ENCODE measurements at places on chromosomes 11 and 22.

DNA sequence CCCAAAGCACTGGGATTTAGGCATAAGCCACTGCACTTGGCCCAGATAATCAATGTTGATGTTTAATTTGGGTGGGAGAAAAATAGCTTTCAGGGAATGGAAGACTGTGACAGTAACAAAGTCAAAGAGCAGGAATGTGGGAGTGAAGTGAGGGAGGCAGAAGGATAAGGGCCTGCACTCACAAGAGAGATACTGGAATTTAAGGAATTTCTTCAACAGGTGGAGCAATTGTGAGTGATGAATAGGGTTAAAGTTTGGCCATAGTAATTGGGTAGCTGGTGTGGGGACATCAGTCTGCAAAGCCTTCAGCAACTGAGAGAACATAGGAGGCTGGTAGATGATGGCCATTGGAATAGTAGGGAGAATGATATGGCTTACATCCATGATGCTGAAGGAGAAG is 8.6 kb upstream of the APBB1 start:
- DNase-seq: no peak

- DNase-seq: peak; percentile 54
These were observed 17.5 kb downstream of the ATG16L2 start for GRCh38 chr11:72831521-72832300.

DNA sequence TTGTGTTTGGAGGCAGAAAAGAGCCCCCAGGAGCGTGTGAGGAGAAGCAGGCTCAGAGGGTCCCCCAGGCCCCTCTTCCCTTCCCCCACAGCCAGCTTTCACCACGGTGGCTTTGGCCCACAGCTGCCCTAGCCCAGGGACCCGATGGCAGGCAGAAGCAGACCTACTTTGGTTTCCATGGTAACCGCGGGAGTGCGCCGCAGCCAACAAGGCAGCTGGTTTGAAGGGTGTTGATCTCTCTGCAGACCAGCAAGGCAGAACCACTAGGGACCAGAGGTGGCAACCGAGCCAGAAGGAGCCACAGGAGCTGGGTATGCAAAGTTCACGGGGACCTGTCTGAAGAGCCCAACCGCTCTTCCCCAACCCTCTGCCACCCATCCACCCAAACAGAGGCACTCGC is 69.4 kb downstream of the BUD13 start:
- no peak for DNase-seq

DNA sequence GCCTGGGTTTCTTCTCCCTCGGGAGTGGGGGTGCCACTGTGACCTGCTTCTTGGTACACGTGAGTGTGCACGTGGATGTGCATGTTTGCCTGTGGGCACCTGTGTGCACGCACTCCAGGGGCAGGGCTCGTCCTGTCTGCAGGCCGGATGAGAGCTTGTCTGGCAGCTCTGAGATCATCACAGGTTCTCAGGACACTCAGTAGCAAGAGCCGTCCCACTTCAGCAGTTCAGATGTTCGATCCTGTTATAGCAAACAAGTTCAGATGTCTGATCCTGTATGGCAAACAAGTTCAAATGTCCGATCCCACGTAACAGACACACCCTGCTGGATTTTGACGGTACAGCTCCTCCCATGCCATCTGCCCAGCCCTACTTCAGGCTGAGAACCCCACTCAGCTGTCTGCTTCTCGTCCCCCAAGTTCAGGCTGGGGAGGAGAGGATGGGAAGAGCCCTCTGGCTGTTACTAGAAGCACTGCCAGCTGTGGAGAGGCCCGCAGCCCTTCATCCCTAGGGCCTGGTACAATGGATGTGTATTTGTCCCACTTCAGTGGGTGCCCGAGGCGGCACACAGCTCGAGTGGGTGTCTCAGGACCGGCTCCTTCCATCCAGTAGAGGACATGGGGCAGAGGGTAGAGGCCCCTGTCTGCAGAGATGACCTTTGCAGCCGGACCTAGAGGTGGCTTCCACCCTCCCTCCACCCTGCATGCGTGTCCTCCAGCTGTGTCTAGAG is 1126.9 kb downstream of the BRD1 start:
- no peak for DNase-seq

GRCh38 chr11:68379206-68379605 is 66.8 kb downstream of the LRP5 start:
- DNase-seq: no peak

DNA sequence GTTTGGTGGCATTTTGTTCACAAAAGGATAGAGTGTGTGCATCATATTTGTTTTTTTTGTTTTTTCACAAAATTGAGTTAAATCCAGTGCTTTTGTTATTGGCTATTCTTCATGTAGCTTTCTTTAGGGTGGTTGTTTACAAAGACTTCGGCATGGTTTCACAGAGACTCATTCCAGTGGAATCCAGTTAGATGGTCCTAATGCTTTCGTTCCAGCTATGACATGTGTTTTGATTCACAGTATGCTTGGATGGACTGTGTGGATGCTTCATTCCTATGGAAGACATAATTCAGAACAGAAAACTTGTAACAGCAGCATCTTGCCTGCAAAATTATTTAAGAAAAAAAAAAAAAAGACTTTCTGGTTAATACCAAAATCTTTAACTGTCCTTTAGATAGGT is 97.9 kb downstream of the PDHX start:
- no peak for DNase-seq

DNA sequence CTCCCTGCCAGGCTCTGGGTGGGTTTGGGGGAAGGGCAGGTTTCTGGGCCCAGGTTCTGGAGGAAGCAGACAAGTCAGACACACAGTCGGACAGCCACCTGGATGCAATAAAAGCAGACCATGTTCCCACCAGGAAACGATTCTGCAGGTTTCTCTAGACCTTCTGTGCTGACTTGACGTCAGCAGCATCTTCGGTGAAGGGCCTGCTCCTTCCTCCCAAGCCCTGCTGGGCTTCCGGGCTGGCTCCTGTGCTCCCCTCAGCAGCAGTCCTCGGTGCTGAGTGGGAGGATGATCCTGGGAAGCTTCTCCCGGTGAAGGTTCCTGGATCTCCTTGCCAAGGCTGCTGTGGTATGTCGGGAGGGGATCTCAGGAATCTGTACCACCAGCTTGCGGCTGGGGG is 240.0 kb downstream of the GRIK4 start:
- no peak for DNase-seq

DNA sequence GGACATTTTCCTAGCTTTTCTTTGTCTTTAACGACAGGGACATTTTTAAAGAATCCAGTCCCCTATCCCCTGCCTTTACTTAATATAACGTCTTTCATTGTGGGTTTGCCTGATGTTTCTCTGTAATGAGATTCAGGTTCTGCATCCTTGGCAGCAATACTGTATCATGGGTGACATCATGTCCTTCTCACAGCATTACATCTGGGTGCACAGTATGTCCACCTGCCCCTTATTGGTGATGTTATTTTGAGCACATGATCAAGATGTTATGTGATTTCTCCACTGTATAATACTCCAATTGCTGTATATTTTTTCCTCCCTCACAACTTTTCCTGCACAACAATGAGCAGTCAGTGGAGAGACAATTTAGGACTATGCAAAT is 9.7 kb upstream of the STK33 start:
- no peak for DNase-seq
